ENCODE measurements at places on chromosomes 5 and 9.

- no peak for DNase-seq
Measured at GRCh38 chr5:106367281-106367680, 1303.5 kb downstream of the EFNA5 start.

DNA sequence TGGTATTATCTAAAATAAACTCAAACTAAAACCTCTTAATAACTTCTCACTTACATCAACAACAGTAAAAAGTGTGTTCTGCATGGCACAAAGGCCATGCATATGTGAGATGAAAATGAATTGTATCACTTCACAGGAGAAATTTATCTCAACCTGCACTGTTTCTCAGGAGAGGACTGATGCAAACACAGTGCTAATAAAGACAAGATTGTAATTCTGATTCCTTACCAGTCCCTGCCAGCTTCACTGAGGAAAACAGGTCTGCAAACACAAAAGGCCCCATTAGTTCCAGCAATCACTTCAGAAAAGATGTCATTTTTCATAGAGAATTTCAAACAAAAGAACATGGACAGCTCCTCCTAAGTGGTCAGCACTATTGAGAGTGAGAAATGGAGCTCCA lies 117.3 kb upstream of the PDE4D start:
- no peak for DNase-seq

DNA sequence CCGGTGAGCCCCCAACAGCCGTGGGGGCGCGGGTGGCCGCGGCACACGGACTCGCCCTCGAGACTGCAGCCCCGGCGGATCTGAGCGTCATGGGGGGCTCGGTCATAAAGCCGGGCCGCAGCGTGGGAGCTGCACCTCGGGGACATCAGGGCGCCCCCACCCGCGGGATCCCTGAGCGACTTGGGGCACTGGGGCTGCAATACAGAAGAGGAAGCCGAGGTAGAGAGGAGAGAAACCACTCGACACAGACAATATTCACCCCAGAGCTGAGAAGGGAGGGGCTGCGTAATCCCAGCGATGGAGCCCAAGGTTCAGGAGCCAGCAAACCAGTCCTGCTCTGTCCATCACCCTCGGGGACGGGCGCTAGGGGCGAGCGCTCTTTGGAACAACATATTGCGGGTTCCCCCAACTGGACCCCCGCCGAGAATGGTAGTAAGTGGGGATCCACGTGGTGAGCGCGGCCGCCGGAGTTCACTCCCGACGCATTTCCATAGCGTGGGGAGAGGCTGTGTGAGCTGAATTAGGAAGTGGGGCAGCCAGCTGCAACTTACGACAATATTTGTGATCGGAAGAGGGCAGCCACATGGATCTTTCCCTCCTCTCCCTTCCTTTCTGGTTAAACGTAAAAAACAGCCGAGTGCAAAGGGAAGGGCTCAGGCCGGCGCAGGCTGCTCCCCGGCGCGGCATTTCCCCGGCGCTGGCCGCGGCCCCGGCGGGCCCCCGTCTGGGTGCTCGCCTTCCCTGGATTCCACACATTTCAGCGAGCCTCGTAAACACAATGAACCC lies 9.9 kb downstream of the PTCH1 start:
- no peak for DNase-seq

- no peak for DNase-seq
Measured at GRCh38 chr5:115415143-115415491, 118.7 kb upstream of the CCDC112 start.

DNA sequence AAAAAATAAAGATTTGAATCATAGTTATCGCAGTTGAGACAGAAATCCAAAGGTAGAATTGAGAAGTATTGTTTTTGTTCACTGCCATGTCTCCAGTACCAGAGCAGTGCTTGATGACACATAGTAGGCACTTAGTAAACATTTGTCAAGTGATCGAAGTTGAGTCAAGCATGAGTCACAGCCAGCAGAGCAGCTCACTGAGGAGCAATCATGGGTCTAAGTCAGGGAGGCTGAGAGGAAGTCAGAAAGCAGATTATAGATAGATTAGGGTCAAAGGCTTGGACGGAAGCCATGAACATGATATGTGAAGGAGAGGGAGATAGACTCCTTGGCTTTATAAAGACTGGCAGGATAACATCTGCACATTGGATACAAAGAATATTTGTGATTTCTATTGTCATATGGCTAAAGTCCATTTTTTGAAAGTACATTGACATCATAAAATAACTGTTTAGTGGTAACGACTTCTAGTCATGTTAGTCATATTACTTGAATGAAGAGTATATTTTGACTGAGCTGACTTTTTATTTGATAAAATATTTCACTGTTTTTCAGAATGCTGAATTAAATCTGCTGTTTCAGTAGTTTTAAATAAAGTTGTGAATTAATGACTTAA lies 168.5 kb downstream of the RAB3C start:
- DNase-seq = no peak

- DNase-seq = no peak
Measured at GRCh38 chr5:179302499-179303185, 42.6 kb downstream of the ADAMTS2 start.

DNA sequence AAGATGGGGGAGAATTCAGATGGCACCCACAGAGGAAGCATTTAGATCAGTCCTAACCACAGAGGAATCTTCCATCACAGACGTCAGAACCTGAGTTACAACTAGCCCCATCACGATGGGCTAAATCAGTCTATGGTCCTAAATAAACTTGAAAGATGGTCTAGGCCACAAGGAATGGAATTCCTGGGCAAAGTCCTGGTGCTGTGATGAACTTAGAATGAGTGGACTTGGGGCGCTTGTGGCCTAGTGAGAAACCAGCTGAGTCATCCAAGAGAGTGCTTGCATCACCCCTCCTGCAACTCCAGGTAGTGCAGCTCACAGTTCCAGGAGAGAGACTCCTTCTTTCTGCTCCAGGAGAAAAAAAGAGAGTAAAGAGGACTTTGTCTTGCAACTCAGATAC lies 722.9 kb upstream of the RGMB start:
- DNase-seq = no peak

DNA sequence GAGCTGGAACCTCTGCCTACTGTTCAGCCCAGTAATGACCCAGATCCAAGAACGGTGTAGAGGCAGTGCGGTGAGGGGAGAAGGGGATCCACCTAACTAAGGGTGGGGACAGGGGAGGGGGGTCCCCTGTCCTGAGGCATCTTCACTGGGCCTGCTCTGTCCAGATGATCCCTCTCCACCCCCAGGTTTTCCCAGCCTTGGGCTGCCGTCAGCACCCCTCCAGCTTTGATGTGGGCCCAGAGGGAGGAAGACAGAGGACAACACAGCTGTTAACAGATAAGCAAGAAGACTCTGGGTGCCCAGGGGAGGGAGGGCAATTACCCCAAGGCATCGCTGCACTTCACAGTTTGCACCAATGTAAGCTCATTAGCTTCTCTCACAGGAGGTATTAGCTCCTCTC lies 19.3 kb downstream of the BICD2 start:
- no peak for DNase-seq
